CD8-positive, alpha-beta memory T cell (primary cell): ENCODE measurements at places on chromosomes 16 and 17. TPM values are rescaled to one million over a fixed set of nuclear protein-coding genes. Genes with fewer than 3 reads are reported as not detected.

DNA sequence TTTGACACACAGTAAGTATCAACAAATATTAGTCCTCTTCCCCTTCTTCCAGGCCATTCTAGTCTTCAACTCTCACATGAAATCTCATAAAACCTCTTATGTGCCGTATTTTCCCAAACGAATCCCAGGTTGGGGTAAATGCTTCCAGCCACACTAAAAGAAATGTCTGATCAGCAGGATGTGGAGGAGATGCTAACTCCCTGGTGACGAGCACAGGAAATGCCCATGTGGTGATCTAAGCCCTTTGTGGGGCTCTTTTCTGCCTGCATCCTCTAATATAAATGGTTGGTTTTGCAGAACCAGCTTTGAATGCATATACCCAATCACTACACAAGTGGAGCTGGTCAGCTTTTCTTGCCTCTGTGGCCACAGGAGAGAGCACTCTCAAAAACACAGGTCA, 498.2 kb upstream of the ERCC4 start:
- DNase-seq: no peak

DNA sequence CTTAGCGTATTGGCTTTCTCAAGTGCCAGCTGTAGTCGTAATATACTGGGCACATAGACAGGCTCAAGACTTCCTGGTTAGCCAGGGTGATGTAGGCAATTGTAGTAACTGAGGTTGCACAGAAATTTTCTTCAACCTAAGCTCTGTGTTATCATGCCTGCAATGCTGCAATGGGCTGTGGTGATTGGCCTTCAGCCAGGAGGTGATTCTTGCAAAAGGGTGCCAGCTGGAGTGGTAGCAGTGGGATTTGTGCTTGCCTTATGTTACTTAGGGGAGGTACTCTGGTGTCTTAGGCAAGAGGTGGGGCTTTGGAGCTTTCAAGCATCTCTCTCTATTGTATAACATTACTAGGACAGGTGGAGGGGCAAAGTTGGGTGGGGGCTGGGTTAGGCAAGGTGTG, 495.1 kb downstream of the CDH11 start:
- DNase-seq: no peak

DNA sequence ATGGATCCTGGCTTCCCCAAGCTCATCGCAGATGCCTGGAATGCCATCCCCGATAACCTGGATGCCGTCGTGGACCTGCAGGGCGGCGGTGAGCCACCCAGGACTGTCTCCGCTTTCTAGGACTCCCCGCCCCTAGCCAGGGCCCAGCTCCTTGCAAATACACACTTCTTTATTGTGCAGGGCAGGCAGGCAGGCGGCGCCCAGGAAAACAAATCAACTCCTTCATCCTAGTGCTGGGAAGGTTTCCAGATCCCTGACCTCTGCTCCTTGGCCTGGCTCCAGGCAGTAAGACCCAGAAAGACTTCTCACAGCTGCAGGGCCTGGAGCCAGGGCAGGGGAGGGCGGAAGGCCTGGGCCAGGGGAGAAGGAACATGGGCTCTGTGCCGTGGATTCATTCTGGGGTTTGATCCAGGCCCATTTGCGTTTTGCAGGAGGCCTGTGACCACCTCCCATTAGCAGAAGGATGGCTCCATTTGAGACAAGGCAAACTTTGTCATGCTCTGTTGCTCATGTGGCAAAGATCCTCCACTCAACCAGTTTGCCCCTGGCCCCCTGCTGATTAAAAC, 6.0 kb upstream of the LPCAT2 start:
- no peak for DNase-seq

KRTAP4-9 gene
- total RNA-seq: not detected

KRT36 gene
- total RNA-seq: not detected

TBC1D3K gene
- not detected for total RNA-seq

GRCh38 chr17:33858121-33858520, 397.0 kb upstream of the CCL2 start:
- DNase-seq: no peak

EPX gene
- total RNA-seq: not detected

DNA sequence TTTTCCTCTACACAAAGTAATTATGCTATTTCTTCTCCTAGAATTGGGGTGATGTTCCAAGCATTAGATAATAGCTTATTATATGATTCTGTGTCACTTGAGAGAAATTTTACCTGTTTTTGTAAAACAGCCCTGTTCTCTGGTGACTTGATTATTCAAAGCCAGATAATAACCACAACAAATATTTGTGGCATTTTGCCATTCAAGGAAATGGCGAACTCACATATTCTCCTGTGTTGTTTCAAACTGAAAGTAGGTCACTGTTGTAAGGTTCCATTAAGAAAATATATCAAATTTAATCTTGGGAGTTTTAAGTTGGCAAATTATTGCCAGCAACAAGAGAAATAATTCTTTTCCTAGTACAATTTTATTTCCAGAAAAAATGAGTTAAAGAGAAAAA, 124.8 kb downstream of the STXBP4 start:
- DNase-seq: no peak

DNA sequence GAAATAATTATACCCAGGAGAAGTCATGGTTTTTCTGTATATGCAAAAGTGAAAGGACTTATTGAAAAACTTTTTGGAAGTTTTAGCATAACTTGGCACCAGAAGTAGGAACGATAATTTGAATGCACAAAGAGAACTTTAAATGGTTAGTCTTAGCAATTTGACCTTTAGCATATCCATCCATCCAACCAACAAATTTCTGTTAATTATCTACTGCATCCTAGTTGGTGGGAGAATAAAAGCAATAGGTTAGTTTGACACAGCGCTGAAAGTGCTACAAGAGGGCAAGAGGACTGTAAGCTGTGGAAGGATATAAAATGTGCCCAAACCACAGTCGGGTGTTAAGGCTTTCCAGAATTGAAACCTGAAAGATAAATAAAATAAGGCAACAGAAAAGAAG, 17.6 kb downstream of the SPAG9 start:
- DNase-seq: no peak

DNA sequence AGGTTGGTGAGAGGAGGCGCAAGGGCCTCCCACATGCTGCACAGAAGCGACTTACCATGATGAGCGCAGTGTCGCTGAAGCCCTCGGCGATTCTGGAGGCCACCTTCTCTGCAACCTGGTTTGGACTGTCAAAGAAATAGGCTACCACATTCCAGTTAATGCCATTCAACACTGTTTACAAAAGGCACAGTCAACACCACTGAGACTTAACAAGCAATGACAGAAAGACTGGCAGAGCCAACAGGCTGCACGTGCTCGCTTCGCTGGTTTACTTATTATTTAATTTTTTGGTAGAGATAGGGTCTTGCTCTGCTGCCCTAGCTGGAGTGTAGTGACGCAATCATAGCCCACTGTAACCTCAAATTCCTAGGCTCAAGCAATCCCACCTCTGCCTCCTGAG, 18.2 kb downstream of the EMC8 start:
- DNase-seq: no peak

GRCh38 chr17:49757151-49757777, 6.7 kb downstream of the FAM117A start:
- DNase-seq: no peak

DNA sequence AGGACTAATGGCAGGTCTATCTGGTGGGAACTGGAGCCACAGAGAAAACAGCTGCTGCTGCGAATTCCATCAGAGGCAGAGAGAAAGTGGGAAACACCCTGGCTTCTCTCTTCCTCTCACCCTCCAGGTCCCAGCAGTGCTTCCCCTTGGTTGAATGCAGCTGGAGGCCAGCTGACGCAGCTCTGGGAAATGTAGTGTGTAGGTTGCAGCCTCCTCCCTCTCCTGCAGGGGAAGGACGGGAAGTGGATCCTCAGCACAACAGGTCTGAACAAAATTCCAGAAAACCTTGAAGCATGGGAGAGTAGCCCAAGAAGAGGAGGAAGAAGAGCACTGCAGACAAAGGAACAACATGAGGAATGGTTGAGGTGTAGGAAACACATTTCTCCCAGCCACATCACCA, 67.8 kb upstream of the MMP2 start:
- no peak for DNase-seq

- no peak for DNase-seq
Observed at GRCh38 chr16:24683847-24684493, 45.5 kb upstream of the TNRC6A start.

- no peak for DNase-seq
Observed at GRCh38 chr16:69404275-69404805, 18.5 kb upstream of the TERF2 start.

DNA sequence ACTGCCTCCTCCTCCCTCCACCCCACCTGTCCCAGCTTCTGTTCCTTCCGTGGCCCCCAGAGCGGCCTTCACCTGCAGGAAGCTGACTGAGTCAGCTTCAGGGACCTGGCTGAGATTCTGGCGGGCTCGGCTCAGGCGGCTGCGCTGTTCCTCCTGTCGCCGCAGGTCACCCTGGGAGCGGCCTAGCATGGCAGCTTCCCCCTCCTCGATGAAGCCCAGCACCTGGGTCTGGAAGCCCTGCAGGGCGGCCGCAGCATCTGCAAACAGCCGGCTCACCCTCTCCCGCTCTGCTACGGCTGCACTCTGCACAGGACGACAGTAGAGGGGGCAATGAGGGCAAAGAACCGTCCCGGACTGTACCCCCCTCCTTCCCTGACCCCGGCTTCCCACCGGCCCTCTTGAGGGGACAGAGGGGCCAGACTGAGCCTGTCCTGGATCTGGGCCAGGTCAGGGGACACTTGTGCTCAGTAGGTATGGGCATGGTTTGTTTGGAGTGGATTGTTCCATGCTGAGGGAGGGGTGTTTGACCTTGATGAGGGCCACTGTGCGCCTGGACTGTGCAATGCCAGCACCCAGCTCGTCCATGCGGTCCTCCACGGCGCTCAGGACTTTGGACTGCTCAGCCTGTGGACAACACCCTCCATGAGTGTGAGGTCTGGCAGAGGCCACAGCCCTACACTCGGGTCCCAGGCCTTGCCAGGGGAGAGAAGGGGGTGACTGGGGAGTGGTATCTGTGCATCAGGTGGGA, 2.0 kb downstream of the TRIM47 start:
- DNase-seq: peak; percentile 66

- DNase-seq: no peak
Observed at GRCh38 chr17:6587310-6587709, 31.0 kb upstream of the PITPNM3 start.

ODAD4 gene
- total RNA-seq: 0.53 TPM

SUPT4H1 gene
- total RNA-seq: 145 TPM

- DNase-seq: no peak
Observed at GRCh38 chr16:48194828-48195556, 39.2 kb upstream of the ABCC12 start.

DNA sequence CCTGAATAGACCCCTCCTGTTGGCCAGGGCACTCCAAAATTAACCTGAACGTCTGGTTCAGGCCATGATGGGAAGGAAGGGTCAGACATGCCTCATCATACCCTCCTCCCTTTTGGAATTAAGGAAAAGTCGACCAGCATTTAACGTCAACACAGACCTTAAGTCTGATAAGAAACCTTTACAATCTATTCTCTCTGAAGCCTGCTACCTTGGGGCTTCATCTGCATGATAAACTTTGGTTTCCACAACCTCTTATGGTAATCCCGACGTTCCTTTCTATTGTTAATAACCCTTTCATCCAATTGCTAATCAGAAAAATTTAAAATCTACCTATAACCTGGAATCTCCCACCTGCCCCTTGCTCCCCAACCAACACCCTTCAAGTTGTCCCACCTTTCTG, 358.5 kb downstream of the CDH8 start:
- no peak for DNase-seq

GRCh38 chr16:17407321-17407720, 63.4 kb downstream of the XYLT1 start:
- DNase-seq: no peak

FBXW10 gene
- 0.11 TPM for total RNA-seq

CASKIN2 gene
- total RNA-seq: 11.1 TPM

DNA sequence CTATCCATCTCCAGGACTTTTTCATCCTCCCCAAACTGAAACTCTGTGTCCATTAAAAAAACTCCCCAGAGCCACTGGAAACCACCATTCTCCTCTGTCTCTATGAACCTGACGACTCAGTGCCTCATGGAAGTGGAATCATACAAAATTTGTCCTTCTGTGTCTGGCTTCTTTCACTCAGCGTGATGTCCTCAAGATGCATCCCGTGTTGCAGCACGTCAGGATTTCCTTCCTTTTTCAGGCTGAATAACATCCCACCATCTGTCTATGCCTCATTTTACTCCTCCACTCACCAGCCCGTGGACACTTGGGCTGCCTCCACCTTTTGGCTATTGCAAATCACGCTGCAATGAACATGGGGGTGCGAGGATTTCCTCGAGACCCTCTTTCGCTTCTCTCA, 12.6 kb upstream of the ALDH3A1 start:
- DNase-seq: no peak

DNA sequence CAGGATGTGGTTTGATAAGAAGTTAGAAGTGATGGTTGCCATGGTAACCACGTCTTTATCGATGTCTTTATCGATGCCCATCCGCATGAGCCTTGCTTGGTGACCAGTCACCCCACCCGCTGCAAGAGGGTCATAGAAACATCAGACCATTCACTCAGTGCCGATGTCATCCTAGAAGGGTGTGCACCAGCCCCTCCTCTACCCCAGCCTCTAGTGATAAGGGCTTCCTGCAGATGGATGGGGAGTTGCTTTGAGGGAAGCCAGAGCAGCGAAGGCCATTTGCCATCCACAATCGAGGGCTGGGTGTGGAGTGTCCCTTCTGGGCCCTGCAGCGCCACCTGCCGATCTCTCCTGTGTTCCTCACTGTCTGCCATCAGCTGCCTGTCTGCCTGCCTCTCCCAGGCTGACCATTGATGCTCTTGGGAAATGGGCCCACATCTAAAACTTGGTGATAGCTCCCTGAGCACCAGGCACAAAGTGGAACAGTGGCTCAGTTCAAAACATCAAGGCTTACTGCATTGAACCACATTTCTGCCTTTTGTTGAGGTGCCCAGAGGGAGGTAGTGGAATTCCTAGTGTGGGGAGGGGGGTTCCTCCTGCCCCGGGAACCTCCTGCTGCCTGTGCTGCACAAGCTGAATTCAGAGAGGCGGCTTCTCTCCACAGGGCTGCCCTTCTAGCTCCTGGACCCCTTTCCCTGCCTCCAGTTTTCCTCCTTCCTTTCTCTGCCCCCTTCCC, 8.9 kb downstream of the CALB2 start:
- no peak for DNase-seq

- DNase-seq: no peak
Observed at GRCh38 chr16:14036889-14037288, 34.2 kb upstream of the MRTFB start.

GRCh38 chr17:49567104-49567521, 8.6 kb upstream of the NXPH3 start:
- DNase-seq: no peak

DNA sequence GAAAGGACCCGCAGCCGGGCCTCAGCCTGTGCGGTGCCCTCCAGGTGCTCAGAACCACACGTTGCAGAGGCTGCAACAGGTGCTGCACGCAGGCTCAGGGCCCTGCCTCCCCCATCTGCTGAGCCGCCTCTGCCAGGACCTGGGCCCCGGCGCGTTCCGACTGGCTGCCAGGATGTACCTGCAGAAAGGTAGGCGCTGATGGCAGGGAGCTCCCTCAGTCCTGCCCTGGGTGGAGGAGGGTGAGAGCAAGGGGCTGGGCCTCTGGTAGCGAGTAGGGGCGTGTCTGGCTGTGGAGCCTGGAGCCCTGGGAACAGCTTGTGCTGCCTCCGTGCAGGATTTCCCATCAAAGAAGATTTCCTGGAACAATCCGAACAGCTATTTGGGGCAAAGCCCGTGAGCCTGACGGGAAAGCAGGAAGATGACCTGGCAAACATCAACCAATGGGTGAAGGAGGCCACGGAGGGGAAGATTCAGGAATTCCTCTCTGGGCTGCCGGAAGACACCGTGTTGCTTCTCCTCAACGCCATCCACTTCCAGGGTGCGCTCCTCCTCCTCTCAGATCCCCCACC, 4.4 kb downstream of the SERPINF2 start:
- no peak for DNase-seq
